Vagina (tissue), 2 donors: ENCODE measurements at places on chromosomes 2 and 18. TPM values are rescaled to one million over a fixed set of nuclear protein-coding genes. Genes with fewer than 3 reads are reported as not detected.

The RAB11FIP5 gene
- 33.1 TPM for total RNA-seq

The SATB2 gene
- total RNA-seq: 7.4 TPM

The SKA1 gene
- total RNA-seq: 0.74 TPM

The RAPH1 gene
- 22.6 TPM for total RNA-seq
